ENCODE measurements at places on chromosomes 6 and 20.

- DNase-seq, result no peak
Measured at GRCh38 chr6:21918041-21918440, 324.5 kb downstream of the SOX4 start.

GRCh38 chr6:84866715-84867114 is 102.3 kb upstream of the TBX18 start:
- no peak for DNase-seq

DNA sequence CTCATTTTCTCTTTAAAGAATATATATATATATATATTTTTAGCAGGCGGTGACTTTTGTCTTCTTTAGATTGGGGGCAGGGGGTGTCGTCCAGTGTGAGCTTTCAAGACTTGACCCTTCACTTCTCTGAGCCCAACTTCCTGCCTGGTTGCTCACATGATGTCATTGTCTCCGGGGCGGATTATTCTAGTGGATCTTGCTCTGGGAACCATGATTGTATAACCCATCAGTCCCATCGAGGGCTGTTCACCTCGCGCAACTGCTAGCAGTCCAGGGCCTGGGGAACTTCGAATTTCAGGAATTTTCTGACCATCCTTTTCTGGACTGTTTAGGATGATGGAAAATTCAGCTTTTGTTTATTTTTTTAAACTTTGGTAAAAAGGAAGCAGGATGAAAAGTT is 1.0 kb downstream of the IGF2R start:
- peak; percentile 12 for DNase-seq

GRCh38 chr6:43742931-43743632 is 26.9 kb upstream of the VEGFA start:
- no peak for DNase-seq

GRCh38 chr6:2715737-2716136 is 35.0 kb downstream of the MYLK4 start:
- no peak for DNase-seq

DNA sequence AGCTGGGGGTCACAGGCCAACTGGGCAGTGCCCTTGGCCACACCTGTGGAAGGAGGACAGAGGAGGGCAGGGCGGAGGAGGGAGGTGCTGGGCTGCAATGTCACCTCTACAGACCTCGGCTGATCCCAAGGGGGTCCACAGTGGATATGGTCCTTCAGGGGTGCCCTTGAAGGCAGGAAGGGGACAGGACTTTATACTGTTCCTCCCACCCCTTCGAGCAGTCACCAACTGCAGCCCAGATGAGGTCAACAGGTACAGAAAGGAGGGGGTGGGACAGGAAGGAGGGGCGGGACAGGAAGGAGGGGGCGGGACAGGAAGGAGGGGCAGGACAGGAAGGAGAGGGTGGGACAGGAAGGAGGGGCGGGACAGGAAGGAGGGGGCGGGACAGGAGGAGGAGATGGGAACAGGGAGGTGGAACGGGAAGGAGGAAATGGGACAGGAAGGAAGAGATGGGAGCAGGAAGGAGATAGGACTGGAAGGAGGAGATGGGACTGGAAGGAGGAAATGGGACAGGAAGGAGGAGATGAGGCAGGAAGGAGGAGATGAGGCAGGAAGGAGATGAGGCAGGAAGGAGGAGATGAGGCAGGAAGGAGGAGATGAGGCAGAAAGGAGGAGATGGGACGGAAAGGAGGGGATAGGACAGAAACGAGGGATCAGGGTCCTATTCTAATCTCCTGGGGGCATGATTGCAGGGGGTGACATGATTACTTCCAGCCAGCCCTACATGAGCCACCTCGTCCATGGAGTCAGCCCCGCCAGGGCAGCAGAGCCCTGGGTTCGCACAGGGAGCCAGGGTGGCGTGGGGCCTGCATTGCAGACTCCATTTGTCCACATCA is 19.4 kb upstream of the MRGBP start:
- DNase-seq, result no peak

- DNase-seq, result no peak
Measured at GRCh38 chr6:30837870-30838269, 46.4 kb upstream of the DDR1 start.

GRCh38 chr20:62285722-62286121 is 17.1 kb upstream of the ADRM1 start:
- DNase-seq, result no peak

GRCh38 chr6:153980171-153980570 is 58.9 kb upstream of the OPRM1 start:
- no peak for DNase-seq

DNA sequence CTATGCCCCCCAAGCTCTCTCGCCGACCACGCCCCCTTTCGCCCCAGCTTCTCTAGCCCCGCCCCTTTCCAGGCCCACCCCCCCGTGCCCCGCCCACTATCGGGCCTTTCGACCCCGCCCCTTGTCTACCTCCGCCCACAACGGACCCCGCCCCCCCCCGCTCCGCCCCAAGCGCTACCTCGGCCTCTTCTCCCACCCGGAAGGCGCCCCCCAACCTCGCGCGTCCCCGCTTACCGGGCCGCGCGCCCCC is 200 bp downstream of the ZBTB22 start:
- DNase-seq, result no peak

GRCh38 chr20:15851576-15852215 is 721.6 kb downstream of the KIF16B start:
- no peak for DNase-seq

DNA sequence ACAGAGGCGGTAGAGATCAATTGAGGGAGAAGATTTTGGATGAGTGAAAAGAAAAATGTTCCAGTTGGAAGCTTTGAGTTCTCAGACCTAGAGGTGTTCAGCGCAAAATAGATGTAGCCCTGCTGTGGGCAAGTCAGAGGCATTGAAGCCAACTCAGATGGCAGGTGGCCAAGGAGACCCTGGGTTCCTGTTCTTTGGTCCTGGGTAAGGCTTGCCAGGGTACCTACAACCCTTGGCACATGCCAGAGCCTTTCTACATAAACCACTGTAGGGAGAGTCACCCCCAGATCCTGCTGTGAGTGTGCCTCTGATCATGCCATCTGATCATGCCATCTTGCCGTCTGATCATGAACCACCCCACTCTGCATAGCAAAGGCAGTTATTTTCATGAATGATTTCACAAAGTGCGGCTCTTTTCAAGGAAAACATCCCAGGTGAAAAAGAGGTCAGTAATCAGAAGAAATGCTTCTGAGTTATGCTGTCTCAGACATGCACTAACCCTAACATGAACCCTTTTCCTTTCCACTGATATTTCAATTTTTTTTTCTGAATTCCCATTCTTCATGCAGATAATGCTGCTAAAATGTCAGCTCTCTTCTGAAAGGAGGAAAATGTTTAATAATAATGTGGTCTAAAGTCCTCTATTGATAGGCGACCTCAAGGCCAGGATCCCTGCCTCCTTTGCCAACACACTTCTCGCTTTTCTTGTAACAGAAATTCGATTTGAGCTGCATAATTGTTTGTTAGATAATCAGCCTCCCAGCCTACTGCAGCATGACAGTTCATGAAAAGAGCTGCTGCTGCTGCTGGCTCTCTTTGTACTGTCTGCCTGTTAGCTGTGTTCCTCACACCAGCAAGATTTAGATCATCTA is 153.6 kb downstream of the MTHFD1L start:
- no peak for DNase-seq

GRCh38 chr20:8946036-8946940 is 122.6 kb upstream of the PLCB4 start:
- no peak for DNase-seq

GRCh38 chr6:108476376-108476775 is 84.3 kb upstream of the FOXO3 start:
- peak; percentile 47 for DNase-seq

DNA sequence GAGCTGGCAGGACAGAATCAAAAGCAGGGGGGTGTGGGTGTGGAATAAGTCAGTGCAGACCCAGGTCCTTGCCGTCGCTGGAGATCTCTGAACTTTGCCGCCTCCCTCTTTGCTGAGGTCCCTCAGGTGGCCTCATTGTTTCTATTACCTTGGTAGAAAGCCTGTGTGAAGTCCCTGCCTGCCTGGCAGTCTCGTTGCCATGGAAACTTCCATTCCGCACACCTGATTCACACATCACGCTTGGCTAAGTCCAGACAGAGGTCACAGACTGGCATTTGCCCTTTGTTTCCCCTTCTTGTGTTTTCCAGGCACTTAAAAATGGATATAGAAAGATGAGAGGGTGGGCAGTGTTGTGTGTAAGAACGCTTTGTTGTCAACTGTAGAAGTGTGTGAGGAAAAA is 260.6 kb downstream of the PRL start:
- no peak for DNase-seq

DNA sequence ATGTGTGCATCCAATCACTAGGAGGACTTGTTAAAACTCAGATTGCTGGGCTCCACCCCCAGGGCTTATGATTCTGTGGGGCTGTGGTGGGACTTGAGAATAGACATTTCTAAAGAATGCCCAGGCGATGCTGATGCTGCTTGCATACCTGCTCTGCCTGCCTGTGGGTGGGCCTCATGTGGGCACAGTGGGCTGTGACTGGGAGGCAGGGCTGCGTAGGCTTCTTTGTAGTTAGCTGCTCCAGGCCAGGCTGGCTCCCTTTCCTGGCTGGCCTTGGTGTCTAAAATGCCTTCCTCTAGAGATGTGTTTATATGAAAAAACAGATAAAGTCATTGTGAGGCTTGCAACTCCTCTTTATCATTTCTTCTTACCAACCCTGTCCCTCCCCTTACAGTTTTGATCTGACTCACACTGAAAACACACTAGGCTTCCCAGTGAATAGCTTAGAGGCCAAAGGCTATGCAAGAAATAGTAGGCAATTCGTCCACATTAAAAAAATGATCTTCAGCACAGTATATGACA is 495.5 kb upstream of the MAP3K7 start:
- no peak for DNase-seq

DNA sequence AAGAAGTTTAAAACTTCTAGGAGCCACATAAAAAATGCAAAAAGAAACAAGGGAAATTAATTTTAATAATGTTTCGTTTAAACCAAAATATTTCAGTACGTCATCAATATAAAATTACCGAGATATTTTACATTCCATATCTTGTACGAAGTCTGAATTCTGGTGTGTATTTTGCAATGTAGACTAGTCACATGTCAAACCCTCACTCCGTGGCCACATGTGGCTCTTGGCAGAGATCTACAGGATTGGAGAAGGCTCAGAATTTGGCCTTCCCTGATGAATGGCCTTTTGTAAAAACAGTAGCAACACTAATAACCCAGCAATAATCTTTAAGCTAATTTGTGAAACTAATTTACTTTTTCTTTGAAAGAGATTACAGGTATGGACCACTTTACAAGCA is 217.1 kb downstream of the PRL start:
- DNase-seq, result no peak

GRCh38 chr6:53861518-53861917 is 66.7 kb downstream of the LRRC1 start:
- no peak for DNase-seq

DNA sequence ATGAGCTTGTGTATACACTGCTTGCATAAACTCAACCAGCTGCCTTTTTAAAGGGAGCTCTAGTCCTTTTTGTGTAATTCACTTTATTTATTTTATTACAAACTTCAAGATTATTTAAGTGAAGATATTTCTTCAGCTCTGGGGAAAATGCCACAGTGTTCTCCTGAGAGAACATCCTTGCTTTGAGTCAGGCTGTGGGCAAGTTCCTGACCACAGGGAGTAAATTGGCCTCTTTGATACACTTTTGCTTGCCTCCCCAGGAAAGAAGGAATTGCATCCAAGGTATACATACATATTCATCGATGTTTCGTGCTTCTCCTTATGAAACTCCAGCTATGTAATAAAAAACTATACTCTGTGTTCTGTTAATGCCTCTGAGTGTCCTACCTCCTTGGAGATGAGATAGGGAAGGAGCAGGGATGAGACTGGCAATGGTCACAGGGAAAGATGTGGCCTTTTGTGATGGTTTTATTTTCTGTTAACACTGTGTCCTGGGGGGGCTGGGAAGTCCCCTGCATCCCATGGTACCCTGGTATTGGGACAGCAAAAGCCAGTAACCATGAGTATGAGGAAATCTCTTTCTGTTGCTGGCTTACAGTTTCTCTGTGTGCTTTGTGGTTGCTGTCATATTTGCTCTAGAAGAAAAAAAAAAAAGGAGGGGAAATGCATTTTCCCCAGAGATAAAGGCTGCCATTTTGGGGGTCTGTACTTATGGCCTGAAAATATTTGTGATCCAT is 15.3 kb downstream of the TNFAIP3 start:
- no peak for DNase-seq

- DNase-seq, result no peak
Measured at GRCh38 chr6:47440719-47441118, 36.9 kb upstream of the CD2AP start.

DNA sequence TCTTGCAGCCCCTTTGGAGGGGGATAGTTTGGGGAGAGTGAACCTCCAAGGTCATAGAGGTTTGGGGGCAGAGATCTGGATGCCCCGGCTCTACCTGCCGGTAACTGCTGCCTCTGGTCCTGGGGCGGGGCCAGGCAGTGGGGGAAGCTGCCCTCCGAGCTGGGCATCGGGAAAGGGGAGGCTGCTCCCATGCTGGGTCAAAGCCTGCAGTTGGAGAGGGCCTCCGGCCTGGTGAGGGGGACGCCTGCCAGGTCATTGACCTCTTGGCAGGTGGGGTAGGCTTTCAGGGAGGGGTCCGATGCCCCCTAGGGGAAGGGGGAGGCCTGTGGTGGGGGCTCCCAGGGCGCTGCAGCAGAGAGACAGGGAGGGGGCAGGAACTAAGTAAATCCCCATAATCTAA is 7.1 kb downstream of the COL11A2 start:
- DNase-seq, result no peak

- DNase-seq, result no peak
Measured at GRCh38 chr6:92216717-92217116, 1202.6 kb downstream of the EPHA7 start.

DNA sequence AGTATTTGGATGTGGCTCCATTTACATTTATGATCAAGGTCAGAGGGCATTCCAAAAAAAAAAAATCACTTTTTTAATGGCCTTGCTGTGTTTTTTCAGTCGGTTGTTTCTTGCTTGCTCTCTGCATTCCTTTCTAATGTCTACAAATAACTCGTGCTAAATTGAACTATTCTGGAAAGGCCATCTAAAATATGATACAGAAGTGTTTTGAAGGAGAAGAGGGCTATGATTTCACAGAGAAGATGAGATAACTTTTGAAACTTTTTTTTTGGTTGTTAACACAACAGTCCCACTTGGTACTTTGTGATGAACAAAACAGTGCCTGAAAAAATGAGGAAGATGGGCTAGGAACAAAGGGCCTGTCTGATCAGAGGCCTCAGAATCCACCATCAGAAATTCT is 156.1 kb upstream of the SMLR1 start:
- DNase-seq, result no peak

DNA sequence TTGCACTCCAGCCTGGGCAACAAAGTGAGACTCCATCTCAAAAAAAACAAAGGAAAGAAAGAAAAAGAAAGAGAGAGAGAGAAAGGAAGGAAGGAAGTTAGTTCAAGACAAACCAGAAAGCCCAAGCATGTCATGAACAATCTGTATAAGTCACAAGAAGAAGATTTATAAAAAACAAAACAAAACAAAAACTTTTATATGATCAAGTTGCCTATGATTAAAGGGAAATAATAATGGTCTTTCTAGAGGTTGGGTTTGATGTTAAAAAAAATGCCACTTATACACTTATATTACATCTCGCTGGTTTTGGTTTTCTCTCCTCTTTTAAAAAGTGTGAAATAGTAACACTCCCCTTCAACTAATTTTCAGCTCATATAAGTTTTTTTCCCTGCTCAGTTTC is 146.2 kb upstream of the CARMIL1 start:
- DNase-seq, result no peak

- no peak for DNase-seq
Measured at GRCh38 chr6:53692172-53692571, 26.6 kb upstream of the KLHL31 start.

Data from NCI-H1092 (cell line).